ENCODE measurements at places on chromosomes 6 and 20.

DNA sequence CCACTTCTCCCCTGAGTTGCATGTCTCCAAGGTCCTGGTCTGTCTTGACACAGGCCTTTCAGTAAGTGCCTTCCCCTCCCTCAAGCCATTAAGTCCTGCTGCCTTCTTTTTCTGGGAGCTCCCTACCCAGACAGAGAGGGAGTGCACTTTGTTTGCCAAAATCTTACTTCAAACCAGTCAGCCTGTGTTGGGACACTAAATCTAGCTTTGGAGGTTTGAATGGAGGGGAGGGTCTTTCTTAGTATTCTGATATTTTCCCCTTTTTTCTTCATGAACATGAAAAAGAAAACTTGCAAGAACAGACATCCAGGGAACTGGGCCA lies 170.7 kb upstream of the PMEPA1 start:
- DNase-seq, result no peak

DNA sequence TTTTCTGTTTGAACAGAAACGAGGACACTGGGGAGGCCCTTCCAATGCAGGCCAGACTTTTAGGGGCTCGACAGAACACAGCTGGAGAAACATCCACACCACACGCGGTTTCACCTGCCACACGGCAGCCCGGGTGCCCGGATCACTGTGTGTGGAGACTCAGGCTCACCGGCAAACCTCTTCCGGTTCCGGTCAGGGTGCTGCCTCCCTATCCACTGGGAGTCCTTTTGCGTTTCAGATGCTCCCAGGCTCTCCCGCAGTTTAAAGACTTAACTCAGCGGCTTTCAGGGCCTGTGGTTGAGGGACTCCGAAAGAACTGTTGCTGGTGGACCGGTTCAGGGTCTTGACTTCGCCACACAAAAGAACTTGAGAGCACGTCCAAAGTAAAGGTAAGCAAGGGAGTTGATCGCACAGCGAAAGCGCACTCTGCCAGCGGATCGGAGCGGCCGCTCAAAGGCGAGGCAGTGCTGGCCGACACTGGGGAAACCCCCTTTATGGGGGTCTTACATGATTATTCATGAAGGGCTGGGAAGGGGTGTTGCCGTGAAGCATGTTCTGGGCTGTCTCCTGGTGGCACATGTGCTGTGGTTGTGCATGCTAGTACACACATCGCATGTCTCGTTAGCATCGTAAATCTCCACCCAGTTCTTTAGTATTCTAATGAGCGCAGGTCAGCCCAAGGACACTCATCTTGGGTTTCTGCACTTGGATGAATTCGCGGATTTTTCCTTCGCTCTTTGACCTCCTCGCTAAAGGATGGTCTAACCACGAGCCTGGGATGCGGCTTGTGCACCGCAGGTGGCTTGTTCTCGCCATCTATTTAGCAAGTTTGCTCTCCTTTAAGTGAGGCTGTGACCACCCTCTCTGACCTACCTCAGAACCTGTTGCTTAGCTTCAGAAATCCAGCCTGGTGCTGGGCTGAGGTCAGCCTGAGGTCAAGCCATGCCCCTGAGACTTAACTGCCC lies 180.3 kb downstream of the CDH26 start:
- DNase-seq, result peak; percentile 12

- no peak for DNase-seq
Measured at GRCh38 chr20:38258545-38259215, 1.9 kb downstream of the KIAA1755 start.

DNA sequence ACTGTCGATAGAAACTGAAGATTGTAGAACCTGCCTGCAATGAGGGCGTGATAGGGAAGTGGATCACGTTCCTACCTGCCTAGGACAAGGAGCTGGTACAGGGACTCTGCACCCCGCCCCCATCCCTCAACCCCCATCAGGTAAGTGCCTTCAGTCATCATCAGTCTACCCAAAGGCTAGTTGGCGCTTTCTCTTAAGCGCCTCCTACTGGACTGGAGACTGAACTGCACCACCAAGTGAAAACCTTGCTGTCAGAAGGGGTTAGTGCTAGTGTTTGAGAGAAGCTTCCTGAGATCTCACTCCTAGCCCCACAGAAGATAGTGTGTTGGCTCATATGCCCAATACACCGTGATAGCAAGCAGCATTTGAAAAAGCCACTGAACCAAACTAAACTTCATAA lies 706.5 kb upstream of the MAN1A1 start:
- DNase-seq, result no peak

- DNase-seq, result no peak
Measured at GRCh38 chr6:132725947-132726607, 12.2 kb upstream of the VNN1 start.

DNA sequence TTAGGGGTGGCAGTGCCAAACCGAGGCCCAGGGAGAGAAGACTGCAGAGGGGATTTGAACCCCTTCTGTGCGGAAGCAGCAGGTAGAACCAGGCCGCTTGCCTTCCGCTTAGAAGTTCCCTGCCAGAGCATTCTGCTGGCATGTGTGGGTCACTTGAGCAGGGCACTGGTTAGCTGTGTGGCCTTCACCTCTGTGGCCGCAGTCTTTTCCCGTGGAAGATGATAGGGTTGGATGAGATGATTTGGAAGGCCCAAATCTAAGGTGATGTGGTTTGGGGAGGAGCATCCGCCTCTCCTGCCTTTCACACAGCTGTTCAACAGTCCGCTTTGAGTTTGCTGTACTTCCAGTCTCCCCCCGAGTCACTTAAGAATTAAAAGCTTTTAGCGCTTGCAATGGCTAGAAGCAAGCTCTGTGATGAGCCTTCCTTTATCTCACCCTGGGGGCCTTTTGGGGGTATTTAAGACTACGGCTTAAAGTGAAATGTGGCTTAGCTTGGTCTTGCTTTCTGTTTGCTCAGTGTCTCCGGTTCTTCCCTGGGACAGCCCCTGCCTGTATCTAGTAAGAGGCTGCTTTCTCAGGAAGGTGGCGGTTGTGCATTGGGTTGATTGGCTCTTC lies 743 bp downstream of the CMTR1 start:
- peak; percentile 14 for DNase-seq

DNA sequence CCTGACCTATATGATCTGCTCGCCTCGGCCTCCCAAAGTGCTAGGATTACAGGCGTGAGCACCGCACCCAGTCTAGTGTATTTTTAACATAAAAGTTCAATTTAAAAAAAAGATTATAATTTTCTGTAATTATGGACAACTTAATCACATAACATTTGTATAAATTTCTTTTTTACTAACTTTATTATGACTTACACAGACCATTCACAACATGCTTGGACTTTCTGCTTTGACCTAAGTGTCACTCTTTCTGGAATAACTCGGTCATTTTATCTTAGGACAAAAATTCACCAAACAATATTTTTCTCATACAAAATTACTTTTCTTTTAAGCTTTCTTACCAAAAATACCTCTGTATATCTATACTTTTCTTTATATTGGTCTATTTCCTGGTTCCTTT lies 15.4 kb upstream of the IL22RA2 start:
- no peak for DNase-seq

DNA sequence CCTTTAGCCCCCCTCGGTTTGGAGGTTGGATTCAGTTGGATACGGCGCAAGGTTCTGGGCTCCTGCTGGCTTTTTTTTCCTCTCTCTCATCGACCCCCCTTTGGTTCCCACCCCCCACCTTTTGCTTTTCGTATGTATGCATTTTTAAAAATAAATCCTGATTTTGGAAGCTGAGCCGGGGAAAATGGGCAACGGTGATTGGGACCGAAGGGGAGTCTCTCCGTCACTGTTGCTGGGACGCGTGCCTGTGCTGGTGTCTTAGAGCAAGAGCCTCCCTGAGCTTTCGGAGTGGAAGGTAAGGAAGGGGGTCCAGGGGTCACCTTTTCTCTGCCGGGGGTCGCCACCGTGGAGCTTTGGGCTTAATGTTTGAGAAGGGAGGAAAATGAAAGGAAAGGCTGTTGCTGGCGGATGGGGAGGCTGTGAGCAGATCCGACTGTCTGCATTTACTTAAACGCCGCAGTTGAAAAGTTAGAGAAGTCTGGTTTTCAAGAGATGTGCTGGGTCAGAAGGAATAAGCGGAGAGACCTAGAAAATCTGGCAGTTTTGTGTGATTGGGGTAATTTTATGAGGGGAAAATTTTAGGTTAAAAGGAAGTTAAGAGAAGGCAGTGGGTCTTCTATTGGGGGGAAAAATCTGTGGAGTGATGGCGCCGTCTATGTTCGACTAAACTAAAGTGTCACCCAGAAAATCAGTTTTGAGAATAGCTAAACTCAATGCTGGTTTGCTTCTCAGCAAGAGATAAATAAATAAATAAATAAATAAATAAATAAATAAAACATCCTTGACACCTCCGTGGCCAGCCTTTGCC lies 828 bp downstream of the ADGRB3 start:
- DNase-seq, result no peak

DNA sequence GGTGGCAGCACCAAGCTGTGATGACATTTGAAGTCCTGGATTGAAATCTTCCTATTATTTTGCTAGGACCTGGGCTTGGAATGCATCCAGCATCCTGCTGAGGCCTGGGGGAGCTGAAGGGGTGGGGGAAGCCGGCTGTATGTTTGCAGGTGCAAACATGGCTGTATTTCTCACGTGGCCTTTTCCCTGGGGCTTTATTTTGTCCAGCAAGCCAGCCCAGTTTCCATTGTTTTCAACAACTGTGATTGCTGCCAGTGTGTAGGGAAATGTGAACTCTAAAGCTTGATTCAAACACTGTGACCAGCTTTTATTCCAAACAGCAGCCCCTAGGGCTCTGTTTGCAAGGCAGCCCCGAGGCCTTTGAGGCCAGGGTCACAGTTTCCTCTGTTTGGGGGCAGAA lies 683.0 kb downstream of the DHX35 start:
- no peak for DNase-seq

DNA sequence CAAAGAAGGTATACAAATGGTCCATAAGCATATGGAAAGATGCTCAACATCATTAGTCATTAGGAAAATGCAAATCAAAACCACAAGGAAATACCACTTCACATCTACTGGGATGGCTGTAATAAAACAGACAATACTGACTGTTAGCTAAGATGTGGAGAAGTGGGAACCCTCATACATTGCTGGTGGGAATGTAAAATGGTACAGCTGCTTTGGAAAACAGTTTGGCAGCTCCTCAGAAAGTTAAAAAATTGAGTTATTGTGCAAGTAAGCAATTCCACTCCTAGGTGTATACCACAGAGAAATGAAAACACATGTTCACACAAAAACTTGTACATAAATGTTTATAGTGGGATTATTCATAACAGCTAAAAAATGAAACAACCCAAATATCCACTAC lies 173.0 kb upstream of the JAG1 start:
- DNase-seq, result no peak

DNA sequence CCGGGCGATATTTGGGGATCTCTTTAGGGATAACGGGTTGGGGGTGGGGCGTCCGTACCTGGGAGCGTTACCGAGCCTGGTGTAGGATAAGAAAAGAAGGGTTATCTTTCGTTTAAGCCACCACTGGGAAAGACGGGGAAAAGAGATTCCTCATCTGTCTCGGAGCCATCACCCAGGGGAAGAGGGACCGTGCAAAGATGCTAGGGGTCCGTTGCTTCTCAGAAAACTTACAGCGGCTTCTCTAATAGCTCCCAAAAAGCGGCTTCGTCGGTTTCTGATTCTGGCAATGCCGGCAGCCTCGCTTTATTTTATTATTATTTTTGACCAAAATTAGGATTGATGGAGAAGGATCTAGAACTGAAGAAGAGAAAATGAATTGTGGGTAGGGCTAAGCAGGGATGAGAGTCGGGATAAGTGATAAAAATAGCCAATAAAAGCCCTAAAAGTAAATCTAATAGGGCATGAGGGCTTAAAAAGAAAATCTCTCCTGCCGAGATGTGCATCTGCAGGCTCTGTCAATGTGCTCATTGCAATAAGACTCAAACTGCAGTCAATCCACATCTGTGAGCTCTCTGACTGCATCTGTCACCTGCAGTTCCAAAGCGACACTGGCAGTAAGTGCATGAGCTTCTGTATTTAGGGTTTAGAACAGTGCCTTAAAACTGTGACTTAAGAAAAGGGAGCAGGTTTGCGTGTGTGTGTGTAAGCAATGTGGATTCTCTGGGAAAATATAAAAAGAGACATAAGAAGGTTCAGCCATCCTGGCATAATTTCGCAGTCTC lies 801 bp downstream of the TBPL1 start:
- no peak for DNase-seq

GRCh38 chr6:74657011-74657410 lies 548.8 kb downstream of the COL12A1 start:
- DNase-seq, result no peak

DNA sequence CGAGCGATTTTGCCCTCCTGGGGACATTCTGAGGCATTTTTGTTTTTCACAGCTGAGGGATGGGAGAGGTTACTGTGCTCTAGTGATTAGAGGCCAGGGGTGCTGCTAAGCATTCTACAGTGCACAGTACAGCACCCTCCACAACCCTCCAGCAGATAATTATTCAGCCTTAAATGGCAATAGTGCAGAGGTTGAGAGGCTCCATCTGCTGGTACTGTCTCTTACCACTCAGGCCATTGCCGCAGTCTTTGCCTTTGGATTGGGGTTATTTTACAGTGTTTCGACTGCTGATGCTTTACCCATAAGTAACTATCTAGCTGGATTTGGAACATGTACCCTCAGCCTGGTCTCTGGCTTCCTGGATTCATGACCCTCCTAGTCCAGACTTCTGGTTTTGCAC lies 705.3 kb downstream of the KIF16B start:
- no peak for DNase-seq

DNA sequence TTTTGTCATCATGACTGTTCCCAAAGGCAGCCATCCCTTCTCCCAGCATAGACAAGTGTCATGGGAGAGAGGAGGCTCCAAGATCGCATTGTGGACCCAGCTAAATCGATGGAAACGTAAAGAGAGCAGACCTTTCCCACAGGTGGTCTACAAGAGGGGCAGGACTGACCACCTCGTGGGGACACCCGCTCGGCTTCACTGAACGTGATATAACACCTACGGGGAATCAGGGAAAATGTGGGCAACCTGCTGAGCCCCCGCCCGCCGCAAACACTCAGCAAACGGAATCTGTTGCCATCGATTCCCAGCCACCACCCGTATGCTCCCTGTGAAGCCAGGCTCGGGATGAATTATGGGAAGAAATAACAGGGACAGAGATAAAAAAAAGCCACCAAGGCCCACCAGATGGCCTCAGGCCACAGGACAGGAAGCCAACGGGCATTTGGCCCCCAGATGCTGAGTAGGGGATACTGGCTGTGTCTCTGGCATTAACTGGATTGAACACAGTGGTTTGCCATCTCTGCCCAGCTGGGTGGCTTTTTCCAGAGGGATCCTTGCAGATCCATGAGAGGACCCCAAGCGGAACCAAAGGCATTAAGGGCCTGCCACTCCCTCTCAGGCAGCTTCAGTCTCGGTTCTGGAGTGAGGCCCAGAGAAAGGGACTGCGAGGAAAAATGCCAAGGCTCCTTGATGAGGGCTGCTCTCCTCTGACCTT lies 44.4 kb downstream of the BMP7 start:
- DNase-seq, result no peak

DNA sequence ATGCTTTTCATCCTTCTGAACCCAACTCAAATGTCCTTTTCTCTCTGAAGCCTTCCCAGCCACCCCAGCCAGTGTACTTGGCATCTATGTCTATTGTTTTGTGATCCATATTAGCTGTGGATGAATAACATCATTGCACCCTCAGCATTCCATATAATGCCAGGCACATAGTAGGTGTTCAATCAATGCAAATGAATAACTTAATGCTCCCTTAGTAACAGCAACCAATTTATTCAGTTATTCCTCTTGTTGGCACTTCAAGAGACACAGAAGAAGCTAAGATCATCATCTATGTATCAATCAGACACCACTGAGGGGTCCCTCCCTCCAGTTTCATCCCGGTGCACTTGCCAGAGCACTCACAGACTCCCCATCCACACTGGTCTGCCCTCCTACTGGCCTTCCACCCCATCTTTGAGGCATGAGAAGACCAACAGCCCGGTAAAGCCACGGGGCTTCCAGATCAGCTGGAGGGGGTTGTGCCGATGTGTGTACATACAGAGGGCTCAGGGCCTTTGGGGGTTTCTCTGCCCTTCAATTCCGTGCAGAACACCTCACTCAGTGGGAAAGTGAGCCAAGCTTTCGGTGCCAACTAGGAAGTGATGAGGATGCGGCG lies 2.4 kb upstream of the TAF8 start:
- DNase-seq, result no peak
